ENCODE measurements at places on chromosomes 1 and 21.

- DNase-seq: no peak
Measured at GRCh38 chr1:61436491-61437120, 288.3 kb downstream of the TM2D1 start.

DNA sequence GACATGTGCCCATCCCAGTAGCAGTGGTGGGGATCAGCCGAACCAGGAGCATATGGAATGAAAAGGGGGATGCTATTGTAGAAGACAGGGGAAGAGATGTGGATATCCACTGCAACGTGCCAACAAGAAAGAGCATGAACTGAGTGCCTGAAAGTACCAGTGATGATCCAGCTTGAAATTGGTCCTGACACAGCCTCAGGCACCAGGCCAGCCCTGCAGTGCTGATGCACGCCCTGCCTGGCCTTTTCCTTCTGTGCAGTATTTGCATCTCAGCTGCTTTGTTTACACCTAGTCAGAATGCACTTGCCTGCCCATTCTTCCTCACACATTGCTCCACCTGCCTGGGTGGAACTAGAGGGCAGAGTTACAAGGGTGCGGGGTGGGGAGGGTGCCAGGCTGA lies 50.3 kb upstream of the ARTN start:
- DNase-seq: no peak

DNA sequence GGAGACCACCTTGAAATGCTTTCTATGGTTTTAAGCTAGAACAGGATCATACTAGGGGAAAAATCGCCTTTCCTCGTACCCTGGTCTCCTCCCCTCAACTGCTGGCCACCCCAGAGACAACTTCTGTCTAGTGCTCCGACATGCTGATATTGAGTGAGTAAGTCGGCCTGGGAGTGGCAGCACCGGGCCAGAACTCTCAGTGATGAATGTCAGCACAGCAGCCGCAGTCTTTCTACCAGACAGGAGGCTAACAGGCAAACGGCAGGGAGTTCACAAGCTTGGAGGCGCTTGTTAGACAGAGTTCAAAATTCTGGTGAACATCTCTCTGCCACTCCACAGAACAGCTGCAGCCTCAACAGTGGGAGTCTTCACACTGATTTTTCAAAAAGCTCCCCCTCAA lies 716.9 kb downstream of the ADGRL2 start:
- DNase-seq: no peak

DNA sequence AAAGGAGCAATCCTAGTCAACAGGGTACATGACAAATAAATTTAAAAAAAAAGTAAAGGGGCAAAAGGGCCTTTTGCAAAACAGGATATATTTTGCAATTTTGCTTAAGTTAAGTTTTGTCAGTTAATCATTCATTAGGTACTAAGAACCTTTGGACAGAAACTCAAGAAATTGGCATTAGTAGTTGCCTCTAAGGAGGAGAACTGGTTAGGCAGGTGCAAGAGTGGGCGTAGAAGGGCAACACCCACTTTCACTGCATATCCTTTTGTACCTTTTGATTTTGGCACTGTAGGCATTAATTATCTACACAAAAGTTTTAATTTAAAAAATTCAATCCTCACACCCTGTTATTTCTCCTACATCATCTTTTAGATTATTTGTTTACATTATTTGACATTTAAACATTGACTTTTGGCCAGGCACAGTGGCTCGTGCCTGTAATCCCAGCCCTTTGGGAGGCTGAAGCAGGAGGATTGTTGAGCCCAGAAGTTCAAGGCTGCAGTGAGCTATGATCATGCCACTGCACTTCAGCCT lies 4.3 kb downstream of the DDAH1 start:
- DNase-seq: no peak

GRCh38 chr1:40607921-40608320 lies 57.6 kb downstream of the RIMS3 start:
- DNase-seq: no peak

- DNase-seq: no peak
Measured at GRCh38 chr1:187143783-187144182, 315.0 kb downstream of the PLA2G4A start.

DNA sequence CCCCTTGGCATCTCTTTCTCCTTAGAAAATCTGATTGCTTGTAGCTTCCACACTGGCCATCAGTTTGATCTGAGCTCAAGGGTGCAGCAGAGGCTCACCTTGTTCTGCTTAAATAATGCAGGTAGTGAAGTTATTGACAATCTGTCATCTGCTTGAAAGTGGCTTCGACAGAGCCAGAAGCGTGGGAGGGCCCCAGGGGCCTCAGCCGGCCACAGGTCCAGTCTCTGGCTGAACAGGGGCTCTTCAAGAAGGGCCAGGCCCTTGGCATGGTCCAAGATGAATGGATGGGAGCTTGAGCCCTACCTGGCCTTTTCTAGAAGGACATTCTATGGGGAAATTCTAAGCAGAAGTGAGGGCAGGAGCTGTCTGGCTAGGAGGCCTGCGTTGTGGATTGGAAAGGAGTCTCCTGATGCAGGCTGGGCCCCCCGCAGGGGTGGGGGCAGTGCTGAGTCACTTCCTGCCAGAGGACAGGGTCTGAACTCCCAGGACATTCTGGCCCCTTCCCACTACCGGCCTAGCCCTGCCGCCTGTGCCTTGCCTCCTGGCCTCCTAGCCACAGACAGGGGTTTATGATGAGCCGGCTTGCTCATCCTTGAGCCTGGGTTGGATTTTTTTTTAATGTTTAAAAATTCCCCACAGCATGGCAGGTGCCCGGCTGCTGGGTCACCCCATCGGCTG lies 162.3 kb upstream of the VAMP3 start:
- DNase-seq: no peak

DNA sequence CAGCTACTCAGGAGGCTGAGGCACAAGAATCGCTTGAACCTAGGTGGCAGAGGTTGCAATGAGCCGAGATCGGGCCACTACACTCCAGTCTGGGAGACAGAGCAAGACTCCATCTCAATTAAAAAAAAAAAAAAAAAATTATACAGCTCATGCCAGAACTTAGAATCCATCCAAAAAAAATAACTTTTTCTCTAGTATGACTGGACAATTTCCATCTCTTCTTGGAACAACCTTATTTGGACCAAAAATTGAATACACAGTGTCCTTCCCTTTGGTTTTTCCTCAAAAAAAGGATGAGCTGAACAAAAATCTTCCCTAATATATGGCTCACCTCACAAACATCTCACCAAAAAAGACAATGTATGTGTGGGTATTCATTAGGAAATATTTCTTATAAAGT lies 73.7 kb downstream of the TOR3A start:
- no peak for DNase-seq

Measured in progenitor cell of endocrine pancreas (in vitro differentiated cells).